ENCODE measurements at places on chromosomes 5 and 9.

DNA sequence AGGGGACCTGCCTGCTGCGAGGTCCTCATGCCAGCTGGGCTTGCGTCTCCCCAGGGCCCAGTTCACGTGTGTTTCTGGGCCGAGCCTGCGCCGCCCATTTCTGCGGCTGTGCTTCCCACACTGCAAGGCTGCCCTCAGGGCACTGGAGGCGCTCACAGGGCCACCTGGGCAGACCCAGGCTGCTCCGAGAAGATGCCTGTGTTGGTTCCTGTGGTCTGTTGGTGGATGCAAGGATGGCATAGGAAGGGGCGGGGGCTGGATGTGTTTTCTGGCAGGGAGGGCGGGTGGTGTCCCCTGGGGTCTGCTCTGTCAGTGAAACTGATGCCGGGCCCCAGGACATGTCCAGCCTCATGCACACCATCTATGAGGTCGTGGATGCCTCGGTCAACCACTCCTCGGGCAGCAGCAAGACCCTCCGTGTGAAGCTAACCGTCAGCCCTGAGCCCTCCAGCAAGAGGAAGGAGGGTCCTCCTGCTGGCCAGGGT, 25.9 kb downstream of the NKD2 start:
- DNase-seq, result no peak

GRCh38 chr9:87557996-87558395, 60.3 kb downstream of the DAPK1 start:
- DNase-seq, result no peak

- no peak for DNase-seq
Observed at GRCh38 chr9:116774421-116775180, 87.5 kb downstream of the TRIM32 start.

DNA sequence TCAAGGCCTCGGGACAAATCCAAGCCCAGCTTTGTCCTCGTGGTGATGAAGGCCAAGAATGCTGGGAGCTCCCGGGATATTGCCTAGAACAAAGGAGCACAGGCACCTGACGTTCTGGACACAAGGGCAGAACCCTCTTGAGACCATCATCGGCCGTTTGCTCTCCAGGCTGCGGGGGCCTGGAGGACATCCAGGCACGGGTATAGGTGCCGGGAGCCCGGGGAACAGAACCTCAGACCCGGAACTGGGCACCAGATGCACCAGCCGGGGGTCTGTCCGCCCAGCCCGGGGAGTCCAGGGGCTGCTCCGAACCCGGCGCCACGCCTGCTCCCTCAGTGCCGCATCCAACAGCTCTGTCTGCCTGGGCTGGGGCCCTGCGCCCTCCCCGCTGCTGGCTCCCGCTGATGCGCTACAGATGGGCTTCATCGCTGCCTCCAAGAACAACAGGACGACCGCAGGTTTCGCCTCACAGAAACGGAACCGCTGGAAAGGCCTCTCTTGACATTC, 88.0 kb downstream of the ADAMTS2 start:
- DNase-seq, result no peak

- DNase-seq, result no peak
Observed at GRCh38 chr9:93235300-93235960, 51.5 kb downstream of the WNK2 start.

- DNase-seq, result no peak
Observed at GRCh38 chr9:69470186-69470977, 145.4 kb downstream of the ENTREP1 start.

DNA sequence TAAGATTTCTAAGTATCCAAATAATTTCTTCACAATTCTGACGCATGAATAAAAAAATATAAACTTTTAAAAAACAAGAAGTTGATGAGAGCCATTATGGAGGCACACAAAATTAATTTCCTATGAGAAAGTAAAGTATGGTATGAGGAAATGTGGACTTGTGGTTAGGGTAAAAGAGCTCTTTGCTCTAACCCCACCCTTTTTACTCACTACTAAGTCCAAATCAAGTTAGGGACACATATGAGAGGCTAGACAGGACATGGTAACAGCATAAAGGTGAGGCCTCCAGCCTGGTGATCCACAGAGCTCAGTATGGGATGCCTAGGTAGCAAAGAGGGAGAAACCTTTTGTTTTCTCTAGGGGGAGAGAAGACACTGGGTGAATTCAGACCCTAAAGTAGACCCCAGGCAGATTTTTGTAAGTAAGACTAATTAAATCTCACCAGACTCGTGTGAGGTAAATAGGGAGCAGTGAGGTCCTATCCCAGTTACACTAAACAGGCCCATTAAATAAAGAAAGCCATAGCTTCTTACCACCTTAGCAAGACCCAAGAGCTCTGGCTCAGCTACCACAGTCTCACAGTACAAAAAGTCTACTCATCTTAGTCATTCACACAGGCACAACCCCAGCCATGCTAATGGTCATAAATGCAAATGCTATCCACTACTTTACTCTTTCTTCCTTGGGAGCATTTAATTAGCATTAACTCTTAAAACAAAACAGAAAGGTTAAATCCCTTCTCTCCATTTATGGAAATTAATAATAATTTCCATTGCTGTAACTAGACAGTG, 42.6 kb downstream of the MLLT3 start:
- no peak for DNase-seq

- DNase-seq, result no peak
Observed at GRCh38 chr9:37432020-37432419, 9.5 kb downstream of the GRHPR start.

GRCh38 chr5:35816881-35817521, 39.7 kb upstream of the IL7R start:
- DNase-seq, result no peak

- DNase-seq, result no peak
Observed at GRCh38 chr9:96556701-96557461, 62.8 kb downstream of the CDC14B start.

DNA sequence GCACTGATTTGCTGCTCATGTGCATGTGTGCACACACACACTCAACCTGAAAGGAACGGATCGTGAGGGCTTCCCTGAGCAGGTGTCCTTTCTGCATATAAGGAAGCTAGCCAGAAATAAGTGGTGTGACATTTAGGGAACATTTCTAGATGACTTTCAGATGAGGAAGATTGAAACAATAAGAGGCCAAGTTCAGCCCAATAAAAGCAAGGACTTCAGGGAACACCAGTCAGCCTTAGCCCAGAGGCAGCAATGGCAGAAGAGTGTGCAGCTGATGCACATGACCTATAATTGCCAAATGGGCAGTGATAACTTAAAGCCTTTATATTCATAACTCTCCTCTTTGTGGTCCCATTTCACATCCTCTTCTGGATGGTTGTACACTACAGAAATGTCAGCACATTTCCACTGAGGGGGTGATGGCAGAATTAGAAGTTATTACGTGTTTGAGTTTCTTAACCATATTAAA, 255.5 kb downstream of the TRIM32 start:
- no peak for DNase-seq

- no peak for DNase-seq
Observed at GRCh38 chr5:79205965-79206364, 30.0 kb upstream of the JMY start.

GRCh38 chr9:28365728-28366127, 792.4 kb upstream of the C9orf72 start:
- DNase-seq, result no peak

DNA sequence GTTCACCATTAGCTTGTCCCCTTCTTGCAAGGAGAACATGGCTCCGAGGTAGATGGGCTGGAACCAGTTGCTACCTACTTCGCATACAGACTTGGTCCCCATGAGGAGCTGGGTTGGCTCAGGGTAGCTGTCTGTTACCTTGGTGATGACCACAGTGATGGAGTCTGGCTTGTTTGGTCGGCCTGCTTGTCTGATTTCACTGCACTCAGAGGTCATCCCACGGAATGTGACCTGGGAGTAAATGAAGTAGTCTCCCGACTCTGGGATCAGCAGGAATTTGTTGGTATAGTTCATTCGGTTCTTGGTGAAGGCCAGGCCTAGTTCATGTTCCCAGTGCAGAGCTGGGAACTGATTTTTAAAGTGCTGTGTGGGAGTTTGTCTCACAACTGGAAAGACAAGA, 15.3 kb downstream of the TNFSF15 start:
- no peak for DNase-seq

DNA sequence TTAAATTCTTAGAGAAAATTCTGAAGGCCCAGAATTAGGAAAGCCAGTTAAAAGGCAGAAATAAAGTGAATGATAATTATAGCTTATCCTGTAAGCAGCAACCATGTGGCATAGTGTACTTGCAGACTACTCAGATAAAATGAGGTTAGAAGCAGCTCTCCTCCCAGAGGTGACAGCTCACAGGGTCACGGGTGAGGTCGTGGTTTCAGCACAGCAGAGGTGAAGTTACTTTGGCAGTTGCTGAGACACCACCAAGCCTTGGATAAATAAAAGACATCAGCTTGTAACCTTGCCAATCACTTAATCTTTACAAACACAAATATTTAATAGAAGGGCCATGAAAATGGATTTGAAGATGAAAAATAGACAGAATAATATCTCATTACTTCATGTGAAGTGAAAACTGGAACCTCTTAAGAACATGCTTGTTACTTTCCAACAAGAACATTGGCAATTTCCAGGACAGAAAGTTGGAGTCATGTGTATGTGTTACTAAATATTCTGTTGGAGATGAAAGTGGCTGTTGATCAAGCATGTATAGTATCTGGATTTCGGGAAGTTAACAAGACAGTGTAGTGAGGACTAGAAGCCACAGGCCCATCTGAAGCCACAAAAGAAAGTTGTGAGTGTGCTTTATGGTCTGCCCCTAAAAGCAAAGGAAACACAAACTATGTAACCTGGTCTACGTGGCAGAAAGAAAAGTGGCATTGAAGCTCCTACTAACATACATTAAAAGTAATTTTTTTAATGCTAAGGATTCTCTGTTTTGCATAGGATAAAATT, 134.4 kb downstream of the ERCC6L2 start:
- no peak for DNase-seq

- no peak for DNase-seq
Observed at GRCh38 chr5:123441408-123441807, 18.2 kb upstream of the CEP120 start.

DNA sequence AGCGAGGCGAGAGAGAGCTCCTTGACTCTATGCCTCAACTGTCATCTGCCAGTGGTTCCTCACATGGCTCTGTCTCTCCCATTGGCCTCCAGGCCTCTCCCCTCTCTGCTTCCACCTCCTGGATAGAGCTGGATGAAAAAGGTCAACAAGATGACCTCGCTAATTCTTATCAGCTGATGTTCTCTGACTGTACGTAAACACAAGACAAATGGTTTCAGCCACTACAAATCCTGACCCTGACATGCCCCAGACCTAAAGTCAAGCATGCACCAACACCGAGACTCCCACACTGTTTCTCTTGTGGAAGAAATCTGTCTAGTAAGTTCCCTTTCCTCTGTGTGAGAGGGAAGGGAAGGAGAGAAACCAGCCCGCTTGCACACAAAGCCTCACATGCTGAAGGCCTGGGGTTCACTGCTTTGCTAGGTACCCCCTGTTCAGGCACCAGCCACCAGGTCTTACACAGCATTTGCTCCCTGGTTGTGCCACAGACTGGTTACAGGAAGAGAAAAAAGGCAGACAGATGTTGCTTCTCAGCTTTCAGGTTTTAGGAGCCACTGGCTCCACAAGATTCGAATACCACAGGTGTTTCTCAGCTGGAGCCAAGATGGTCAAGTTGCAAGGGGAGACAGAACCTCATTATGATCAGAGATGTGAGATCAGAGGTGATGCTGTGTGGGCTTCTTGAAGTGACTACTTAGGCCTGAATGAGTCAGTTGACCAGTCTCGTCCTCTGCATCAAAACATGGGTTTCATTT, 592.5 kb downstream of the CCDC171 start:
- no peak for DNase-seq

DNA sequence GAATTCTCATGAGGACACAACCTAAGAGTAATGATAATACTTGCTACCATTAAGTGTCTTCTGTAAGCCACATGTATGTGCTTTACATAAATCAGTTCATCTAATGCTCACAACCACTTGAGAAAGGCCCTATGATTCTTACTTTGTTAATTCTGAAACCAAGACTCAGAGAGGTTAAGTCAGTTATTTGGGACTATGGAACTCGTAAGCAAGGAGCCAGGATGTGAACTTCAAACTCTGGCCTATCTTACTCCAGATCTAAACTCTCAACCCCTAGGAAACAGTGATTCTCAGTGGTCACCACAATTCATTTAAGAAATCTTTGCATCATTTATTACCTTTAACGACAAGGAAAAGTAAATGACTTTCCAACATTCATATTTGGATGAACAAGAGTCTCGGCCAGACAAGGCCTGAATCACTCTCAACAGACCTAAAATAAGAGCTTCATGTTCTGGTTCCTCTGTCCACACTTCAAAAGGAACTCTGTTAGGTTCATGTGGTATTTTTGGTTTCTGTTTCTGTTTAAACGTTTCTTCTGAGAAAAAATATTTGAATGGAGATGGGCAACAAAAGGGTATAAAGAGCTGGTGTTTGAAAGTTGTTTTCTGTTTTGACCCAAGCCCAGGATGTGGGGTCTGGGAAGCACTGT, 104.8 kb downstream of the LPAR1 start:
- no peak for DNase-seq

DNA sequence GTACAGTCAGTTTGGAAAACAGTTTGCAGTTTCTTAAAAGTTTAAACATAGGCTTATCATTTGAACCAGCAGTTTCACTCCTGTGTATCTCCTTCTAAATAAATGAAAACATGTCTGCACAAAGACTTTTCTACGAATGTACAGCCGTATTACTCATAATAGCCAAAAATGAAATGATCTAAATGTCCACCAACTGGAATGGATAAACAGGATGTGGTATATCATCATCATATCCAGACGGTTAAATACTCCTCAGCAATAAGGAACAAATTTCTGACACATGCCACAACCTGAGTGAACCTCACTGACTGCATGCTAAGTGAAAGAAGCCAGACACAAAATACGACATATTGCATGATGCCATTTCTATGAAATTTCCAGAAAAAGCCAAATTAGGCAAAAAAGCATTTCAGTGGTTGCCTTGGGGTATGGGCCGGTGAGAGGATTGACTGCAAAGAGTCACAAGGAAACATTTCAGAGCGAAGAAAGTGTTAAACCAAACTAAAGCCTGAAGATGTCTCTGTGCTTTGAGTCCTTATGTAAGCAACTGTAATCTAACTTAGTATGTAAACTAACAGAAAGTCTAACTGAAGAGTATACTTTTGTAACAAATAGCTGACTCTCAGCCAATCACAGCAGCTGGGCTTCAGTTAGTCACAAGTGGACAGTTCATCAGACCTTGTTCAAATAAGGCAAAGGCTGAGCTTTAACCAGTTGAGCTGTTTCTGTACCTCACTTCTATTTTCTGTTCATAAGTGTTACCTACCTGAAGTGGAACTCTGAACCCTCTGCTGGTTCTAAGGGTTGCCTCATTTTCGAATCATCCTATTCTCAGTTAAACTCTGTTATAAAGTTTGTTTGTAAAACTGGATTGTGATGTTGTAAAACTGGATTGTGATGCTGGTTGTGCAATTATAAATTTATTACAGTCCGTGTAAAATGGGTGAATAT, 65.2 kb downstream of the TRIO start:
- no peak for DNase-seq
